ENCODE measurements at places on chromosomes 6 and 20. TPM values are rescaled to one million over a fixed set of nuclear protein-coding genes. Genes with fewer than 3 reads are reported as not detected.

Gene OR2J3
- not detected for total RNA-seq

Gene LINC00237
- not detected for total RNA-seq

Gene NKAPL
- 0.87 TPM for total RNA-seq

Gene ARHGAP40
- 0.72 TPM for total RNA-seq

Gene TXLNB
- total RNA-seq, result 1.3 TPM

DNA sequence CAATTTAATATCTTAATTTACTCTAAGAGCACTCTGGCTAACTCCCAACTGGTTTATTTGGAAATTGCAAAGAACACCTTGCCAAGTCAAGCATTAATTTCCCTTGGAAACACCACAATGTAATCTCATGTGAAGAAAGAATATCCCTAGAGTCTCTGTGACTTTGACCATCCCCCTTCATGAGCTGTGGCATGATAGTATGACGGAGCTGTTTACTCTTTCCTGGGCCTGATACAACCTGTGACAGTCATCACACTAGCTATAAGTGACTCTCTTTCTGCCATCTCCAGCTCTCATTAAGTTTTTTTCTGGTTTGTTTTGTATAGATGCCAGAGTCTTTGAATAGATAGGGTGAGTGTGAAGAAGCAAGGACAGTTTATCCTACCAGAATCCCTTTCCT, 470.3 kb upstream of the JARID2 start:
- no peaks in the 10 kb centered on the region for H3K27me3 ChIP-seq
- no peak overlapping the region for H3K27ac ChIP-seq
- no peak for DNase-seq
- H3K36me3 ChIP-seq, result no peaks in the 10 kb centered on the region

GRCh38 chr20:40844332-40844731, 155.3 kb upstream of the MAFB start:
- H3K36me3 ChIP-seq, result no peaks in the 10 kb centered on the region
- H3K4me1 ChIP-seq, result no peaks in the 10 kb centered on the region
- H3K27ac ChIP-seq, result no peak overlapping the region
- H3K4me3 ChIP-seq, result no peak overlapping the region

DNA sequence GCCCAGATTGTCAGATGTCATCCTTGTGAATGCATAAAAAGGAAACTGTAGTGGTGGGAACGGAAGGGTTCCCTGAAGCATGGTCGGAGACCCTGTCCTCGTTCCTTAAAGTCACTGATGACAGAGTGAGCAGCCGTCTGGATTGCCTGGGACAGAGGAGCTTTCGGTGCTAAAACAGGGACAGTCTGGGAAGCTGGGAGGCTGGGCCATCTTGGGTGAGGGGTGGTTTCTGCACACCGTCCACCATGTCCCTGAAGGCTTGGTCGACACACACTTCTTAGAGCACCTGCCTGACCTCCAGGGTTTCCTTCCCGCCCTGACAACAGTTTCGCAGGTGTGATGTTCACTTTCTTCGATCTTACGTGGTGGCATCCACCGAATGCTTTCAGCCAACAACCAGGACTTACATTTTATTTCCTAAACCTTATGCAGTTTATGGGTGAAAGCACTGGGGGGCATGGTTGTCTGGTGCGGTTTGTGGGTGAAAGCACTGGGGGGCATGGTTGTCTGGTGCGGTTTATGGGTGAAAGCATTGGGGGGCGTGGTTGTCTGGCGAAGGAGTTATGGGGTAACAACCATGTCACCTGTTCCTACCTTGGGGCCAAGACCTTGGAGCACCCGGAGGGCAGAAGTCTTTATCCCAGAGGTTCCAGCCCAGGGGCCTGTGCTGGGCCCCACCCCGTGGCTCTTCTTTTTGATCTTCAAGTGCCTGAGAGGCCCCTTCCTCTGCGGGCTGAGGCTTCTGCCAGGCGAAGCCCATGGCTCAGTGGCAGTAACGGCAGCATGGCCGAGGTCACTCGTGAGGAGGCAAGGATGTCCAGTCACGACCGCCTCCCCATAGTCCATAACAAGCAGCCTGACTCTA, 81.7 kb upstream of the FRMD1 start:
- H3K4me1 ChIP-seq, result peaks cover 9% of the 10 kb centered on the region
- H3K27me3 ChIP-seq, result no peaks in the 10 kb centered on the region
- DNase-seq, result no peak
- no peak overlapping the region for H3K27ac ChIP-seq
- no peaks in the 10 kb centered on the region for H3K36me3 ChIP-seq

- no peaks in the 10 kb centered on the region for H3K36me3 ChIP-seq
- peaks cover 1% of the 10 kb centered on the region for H3K4me1 ChIP-seq
Observed at GRCh38 chr6:134047673-134048072, 4.8 kb downstream of the SLC2A12 start.

GRCh38 chr20:48066246-48066645, 281.0 kb upstream of the SULF2 start:
- no peaks in the 10 kb centered on the region for H3K27me3 ChIP-seq
- no peak for DNase-seq
- no peaks in the 10 kb centered on the region for H3K36me3 ChIP-seq
- no peaks in the 10 kb centered on the region for H3K4me1 ChIP-seq
- H3K4me3 ChIP-seq, result no peak overlapping the region
- no peak overlapping the region for H3K27ac ChIP-seq

- no peak for DNase-seq
- no peaks in the 10 kb centered on the region for H3K27me3 ChIP-seq
- H3K36me3 ChIP-seq, result no peaks in the 10 kb centered on the region
- H3K4me1 ChIP-seq, result no peaks in the 10 kb centered on the region
Observed at GRCh38 chr6:81838724-81839426, 86.4 kb upstream of the TENT5A start.

DNA sequence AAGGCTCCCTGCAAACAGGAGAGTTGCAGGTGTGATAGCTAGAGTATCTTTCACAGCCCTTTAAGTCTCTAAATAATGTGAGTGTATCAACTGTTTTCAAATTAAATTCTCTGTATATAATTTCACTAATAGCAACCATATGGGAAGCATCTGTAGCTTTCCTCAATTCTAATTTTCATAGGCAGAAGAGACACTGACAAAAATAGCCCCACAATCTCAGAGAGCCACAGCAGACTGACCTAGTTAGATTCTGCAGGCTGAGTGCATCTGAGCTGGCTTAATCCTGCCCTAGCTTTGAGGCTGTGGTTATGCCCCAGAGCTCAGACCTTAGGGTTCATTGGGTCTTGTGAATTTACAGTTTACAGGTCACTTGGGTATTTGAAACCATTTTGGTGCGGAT, 63.9 kb downstream of the MAP7 start:
- H3K27ac ChIP-seq, result no peak overlapping the region
- no peaks in the 10 kb centered on the region for H3K27me3 ChIP-seq
- no peaks in the 10 kb centered on the region for H3K4me1 ChIP-seq
- DNase-seq, result no peak
- no peaks in the 10 kb centered on the region for H3K36me3 ChIP-seq

DNA sequence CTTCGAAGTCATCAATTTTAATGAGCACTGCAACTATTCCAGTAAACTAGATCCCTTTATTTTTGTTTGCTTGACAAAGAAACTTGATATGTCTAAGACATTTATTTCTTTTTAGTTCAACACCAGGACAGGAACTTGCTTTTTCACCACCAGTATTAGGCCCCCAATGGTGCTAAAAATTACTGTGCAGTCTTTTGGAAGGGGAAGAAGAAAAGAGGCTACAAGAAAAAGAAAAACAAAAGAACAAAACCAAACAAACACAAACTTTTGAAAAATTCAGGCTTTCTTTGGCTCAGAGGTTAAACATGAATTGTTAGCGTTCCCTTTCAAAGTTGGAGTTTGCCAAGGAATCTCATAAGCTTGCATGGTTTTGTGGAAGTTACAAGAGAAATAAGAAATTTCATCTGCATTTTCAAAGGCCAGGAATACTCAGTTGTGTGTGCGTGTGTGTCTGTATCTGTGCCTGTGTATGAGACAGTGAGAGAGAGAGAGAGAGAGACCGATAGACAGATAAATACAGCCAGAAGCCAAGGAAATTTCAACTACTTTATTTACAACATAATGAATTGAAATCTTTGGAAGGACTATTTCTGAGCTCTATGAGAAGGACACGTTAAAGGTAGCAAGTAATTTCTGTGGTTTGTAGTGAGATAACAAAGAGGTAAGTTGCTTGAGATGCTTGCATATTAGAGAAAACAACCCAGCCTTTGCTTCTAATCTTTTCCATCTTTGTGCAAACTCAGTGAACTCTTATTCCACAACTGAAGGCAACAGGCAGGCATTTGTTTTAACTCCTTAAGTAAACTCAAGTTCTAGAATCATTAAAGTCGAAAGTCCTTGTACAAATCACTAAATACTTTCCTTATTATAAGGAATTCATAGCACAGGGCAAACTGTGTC, 171.0 kb upstream of the CITED2 start:
- DNase-seq, result no peak
- H3K27ac ChIP-seq, result no peak overlapping the region
- H3K36me3 ChIP-seq, result no peaks in the 10 kb centered on the region
- no peaks in the 10 kb centered on the region for H3K27me3 ChIP-seq
- H3K4me3 ChIP-seq, result no peak overlapping the region

DNA sequence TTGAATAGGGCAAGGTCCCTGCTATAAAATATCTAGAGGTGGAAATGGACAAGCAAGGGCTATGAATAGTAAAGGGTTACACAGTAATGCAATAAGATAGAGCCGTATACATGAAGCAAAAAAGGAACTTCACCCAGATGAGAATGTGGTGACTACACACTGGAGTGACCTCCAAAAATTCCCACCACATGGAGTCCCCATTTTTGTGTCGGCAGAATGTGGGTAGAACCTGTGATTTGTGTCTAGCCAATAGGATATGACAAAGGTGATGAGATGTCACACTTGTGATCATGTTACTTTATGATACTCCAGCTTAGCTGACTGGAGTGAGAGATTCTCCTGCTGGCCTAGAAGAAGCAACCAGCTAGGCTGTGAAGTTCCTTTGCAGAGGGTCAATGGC, 96.8 kb downstream of the SYNE1 start:
- H3K4me1 ChIP-seq, result no peaks in the 10 kb centered on the region
- H3K27ac ChIP-seq, result no peak overlapping the region
- no peaks in the 10 kb centered on the region for H3K36me3 ChIP-seq
- H3K4me3 ChIP-seq, result no peak overlapping the region
- DNase-seq, result no peak
- no peaks in the 10 kb centered on the region for H3K27me3 ChIP-seq

GRCh38 chr20:15742627-15743026, 830.6 kb downstream of the KIF16B start:
- DNase-seq, result no peak
- no peaks in the 10 kb centered on the region for H3K36me3 ChIP-seq
- H3K4me3 ChIP-seq, result no peak overlapping the region
- no peaks in the 10 kb centered on the region for H3K27me3 ChIP-seq

DNA sequence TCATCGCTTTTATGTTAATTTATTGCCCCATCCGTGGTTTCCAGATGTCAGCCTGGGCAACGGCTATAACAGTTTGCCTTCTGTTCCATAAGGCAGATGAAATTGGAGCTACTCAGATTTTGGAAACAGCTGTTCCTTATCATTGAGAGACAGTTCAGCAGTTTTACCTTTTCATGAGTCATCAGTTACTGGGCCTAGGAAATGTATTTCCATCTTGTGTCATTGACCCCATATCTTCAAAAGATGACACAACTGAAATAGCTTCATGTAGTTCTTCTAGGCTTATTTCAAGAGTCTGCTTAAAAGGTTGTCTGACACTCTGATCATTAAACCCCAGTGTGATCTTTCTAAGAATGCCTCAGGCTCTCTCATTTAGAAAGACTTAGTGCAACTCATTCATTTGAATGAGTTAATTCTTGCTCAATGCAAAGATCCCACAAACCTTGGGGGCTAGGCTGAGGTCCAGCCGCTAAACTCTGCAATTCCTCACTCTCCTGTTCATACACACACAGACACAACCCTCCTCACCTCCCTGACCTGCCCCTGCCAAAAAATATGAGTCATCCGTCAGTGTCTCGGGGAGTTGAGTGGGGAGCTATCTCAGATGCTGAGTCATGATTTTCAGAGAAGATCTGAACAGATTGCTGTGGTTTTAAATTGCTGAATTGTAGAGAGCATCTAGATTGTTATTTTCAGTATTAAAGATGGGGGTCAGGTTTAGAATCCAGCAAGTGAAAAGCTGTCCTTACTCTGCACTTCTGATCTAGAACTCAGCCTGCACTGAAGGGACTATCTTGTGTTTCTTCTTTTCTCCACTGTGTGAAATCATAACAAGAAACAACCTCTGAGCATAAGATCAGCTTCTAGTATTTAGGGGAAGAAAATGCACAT, 61.8 kb downstream of the RPP40 start:
- H3K4me1 ChIP-seq, result peaks cover 16% of the 10 kb centered on the region
- no peaks in the 10 kb centered on the region for H3K27me3 ChIP-seq
- H3K4me3 ChIP-seq, result no peak overlapping the region
- DNase-seq, result no peak
- H3K36me3 ChIP-seq, result peaks cover 15% of the 10 kb centered on the region
- H3K27ac ChIP-seq, result no peak overlapping the region
